ENCODE measurements at places on chromosomes 3 and 15.

- no peak for DNase-seq
These were observed 25.9 kb upstream of the AKAP13 start for GRCh38 chr15:85354461-85354860.

DNA sequence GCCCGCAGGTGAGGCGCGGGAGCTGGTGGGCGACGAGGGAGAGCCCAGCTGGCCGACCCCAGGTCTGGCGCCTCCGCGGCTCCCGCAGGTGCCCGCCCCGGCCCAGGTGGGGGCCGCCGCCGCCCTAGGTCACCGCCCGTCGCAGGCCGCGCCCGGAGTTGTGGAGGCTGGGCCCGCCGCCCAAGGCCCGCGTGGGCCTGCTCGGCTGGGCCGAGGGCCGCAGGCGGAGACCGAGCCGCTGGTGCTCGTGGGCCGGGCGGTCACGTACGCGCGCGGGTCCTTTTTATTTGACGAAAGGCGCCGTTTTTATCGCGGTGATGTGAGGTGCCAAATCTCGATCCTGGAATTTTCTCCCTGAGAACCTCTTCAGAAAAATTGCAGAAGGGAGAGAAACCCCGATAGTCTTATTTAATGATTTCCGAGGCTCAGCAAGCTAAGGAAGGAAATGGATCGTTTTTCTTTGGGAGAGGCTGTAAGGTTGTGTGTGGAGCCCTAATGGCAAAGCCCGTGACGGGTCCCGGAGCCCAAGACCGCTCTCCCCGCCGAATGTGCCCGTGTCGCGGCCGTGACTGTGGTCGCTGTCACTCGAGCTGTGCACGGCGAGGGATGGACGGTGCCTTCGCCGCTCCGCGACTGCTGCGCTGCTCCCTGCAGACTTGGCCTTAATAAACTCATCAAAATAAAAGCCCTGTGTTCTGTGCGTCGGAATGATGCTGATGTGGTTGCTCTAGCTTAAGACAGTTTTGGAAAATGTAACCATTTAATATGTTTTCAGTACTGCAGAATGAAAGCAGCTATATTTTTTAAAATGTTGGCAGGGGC is 612 bp downstream of the APPL1 start:
- peak; percentile 56 for DNase-seq

DNA sequence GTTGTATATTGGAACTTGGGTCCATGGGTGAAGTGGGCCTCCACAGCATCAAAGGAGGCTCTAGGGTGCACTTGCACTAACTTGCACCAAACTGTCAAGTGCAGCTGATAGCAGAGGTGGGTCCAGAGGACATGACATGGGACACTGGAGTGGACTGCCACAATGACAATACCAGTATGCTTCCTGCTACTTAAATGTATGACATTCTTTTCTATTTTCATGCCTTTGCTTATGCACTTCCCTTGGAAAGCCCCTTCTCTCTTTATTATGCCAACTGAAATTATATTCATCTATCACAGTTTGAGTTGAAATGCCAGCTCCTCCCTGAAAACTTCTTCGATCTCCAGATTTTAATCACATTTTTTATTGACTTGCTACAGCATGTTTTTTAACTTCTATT is 101.8 kb downstream of the CFAP20DC start:
- DNase-seq, result no peak

DNA sequence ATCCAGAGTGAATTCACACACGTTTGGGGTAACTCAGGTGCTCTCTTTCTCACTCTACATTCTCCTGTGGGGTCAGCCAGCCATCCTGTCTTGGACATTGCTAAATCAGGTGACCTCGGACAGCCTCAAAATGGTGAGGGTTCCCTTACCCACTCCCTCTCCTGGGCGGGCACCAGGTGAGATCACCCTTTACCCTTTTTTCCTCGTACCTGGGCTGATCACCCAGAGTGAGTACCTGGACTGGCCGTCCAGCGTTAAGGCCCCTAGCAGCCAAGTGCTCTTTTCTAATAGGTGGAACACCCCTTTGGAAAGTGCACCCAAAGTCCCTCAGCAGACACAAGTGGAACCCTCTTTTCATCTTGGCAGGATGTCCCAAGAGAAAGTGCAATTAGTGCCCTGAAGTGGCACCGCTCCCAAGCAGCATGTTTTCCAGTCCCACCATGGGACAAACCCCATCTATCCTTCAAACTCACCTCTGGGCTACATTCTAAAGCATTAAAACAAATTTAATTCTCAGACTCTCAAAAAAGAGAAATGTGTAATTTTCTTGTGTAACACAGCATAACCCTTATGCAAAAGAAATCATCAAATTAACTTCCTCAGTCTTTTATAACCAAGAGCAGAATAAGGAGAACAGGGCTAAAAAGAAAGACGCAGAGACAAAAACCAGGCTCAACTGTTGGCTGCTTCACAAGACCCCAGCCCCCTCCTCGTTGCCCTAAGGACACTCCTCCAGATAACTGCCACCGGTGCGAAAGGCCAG is 20.7 kb downstream of the TRANK1 start:
- DNase-seq, result no peak

DNA sequence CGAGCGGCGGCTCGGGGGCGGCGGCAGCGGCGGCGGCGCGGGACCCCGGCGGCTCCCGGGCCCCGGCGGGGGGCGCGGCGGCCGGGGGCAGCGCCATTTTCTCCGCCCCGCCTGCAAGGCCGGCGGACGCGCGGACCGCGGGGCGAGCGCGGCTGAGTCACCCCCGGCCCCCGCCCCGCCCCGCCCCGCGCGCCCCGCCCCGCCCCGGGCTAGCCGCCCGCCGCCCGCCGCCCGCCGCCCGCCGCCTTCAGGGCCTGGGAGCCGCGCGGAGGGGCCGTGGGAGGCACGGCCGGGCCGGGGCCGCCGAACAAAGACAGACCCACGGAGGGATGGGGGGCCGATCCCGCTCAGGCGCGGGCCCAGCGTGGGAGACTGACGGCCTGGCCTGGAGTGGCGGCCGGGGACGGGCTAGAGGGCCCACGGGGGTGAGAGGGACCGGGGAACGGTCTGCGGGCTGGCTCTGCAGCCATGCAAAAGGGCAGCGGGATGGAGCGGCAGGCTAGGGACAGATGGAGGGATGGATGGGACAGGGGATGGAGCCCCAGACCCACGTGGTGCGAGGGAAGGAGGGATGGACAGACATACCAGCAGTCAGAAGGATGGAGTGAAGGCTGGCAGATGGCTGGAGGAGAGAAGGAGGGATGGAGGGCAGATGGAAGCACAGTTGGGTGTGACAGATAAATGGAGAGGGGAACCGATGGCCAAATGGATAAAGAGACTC is at the start of gene EIF4E3:
Gene EIF4E3 (minus strand): TSS at position 132 of the 721 bp plus-strand sequence. CDS start 35 bp downstream, at position 97.
- DNase-seq, result peak; percentile 66

GRCh38 chr3:156769721-156770654 is 56.2 kb upstream of the LEKR1 start:
- DNase-seq, result no peak

DNA sequence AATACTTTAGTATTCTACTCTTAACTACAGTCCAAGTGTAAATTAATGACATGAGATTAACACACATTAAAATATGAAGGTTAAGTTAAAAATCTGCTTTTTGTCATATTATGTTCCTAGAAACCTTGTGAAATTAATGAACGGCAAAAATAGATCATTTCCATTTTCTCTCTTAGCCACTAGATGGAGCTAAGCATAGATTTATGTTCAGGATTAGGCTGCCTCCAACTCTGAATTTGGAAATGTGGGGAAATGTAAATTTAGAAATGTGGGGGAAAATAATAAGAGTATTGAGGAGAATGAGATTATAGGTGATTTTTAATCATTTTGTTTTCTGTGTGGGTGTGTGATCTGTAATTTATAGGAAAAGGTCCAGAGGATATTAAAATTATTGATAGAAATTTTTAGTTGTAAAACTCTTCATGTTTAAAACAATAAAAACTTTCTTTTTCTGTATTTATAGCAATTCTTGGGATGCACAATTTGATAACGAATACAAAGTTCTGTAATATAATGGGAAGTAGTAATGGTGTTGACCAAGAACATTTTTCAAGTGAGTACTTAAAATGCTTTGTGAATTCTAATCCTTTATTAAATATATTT is 59.2 kb downstream of the TMOD3 start:
- DNase-seq, result no peak

GRCh38 chr3:188822004-188822403 is 349.8 kb upstream of the TPRG1 start:
- no peak for DNase-seq

DNA sequence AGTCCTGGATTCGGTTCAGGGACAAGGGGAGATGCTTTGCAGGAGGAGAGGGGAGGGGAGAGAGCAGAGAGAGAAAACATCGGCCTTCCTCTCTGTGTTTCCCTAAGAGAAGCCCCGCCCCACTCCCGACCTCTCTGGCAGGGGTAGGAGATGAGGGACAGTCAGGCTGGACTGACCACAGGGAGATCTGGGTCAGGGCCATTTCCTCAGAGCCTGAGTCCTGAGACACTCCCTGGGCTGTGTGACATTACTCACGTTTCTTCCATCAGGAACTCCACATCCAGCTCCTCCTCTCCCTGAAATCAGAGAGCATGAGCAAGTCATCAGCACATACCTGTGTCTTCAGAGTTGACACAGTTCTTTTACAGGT is 9.1 kb downstream of the PLA2G4D start:
- DNase-seq, result no peak

- no peak for DNase-seq
These were observed 203.6 kb downstream of the ROBO1 start for GRCh38 chr3:79564192-79564591.

DNA sequence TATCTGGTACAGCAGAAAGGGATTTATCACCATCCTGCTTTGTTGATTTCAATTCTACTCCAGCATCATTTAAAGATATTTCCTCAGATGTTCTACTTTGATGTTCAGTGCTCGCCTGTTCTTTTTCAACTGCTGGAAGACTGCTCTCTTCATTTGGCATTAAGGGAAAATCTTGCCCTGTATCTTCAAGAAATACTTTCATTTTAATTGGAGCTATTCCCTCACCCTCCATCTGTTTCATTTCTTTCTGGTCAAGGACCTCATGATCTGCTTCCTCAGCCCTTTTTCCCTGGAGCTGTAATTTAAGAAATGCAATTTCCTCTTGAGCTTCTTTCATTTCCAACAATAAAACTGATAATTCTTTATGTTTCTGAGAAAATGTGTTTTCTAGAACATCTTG is 37.8 kb upstream of the HCLS1 start:
- no peak for DNase-seq

All from ecto neural progenitor cell (in vitro differentiated cells).